Ecto neural progenitor cell (in vitro differentiated cells): ENCODE measurements at places on chromosomes 6 and 20.

- DNase-seq = peak; percentile 80
Measured at GRCh38 chr6:163414117-163414945, at the start of gene QKI. Gene QKI, plus strand, starts transcription at chr6:163414718. Its CDS starts 476 bp downstream, at chr6:163415194.

DNA sequence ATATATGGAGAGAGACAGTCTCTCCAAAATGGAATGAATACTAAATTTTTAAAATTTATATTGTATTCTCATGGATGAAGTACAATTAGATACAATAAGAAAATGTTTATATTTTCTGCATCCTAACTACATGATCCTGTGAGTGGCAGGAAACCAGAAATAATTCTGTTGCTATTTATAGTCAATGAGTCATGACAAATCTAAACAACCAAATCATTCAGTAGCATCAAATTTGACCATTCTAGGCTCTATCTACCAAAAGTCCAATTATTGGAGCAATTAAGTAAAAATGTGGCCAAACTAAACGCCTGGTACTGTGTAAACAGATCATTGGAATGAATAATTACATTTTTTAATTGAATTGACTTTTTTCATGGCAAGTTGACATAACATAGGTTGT lies 959.8 kb downstream of the EPHA7 start:
- no peak for DNase-seq

GRCh38 chr6:36692220-36692619 lies 5.4 kb upstream of the RAB44 start:
- DNase-seq = no peak

DNA sequence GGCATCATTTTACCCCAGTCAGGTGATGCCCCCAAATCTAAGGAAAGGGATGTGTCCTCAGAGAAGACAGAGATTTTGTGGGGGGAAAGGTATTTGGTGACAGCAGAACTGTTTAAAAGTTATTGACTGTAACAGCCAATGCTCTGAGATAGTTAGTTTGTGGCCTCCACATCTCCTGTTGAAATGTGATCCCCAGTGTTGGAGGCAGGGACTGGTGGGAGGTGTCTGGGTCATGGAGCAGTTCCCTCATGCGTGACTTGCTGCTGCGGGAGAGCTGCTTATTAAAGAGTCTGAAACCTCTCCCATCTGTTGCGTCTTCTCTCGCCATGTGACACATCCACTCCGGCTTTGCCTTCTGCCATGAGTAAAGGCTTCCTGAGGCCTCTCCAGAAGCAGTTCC lies 282.8 kb upstream of the FOXQ1 start:
- DNase-seq = no peak
